Stimulated activated CD4-positive, alpha-beta T cell treated with anti-CD3 and anti-CD28 coated beads, TNF-alpha, amount 100 ng/mL, for 48 hours (primary cell): ENCODE measurements at places on chromosomes 6 and 20.

- DNase-seq: no peak
Measured at GRCh38 chr6:25774120-25774715, 19.7 kb downstream of the SLC17A4 start.

DNA sequence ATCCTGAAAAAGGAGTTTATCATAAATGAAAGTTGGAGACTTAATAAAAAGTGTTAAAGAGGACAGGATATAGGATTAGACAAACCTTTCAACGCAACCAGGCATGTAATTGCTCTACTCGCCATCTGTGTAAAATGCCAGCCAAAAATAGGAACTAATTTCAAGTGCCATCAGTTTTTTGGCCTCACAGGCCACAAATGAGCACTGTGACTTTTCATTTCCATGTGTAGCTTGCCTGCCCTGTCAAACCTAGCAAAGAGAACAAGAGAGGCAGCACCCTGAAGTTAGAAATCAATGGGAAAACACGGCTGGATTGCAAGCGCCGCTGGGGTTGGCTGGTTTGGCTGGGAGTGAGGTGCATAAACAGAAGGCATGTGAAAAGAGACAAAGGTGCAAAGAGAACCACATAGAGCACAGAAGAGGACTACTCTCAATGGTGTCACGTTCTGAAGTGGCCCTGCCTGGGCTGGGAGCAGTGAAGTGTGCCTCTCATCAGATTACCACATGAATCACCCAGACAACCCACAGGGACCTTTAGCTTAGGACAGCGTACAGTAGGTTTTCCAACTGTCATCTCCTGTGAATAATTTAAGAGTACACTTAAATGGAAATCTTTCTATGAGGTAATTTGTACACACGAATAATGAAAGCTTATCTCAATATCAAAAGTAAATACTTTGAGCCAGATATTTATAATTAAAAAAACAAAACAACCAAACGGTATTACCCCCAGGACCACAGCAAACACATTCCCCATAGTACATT lies 78.0 kb upstream of the NHSL1 start:
- no peak for DNase-seq

DNA sequence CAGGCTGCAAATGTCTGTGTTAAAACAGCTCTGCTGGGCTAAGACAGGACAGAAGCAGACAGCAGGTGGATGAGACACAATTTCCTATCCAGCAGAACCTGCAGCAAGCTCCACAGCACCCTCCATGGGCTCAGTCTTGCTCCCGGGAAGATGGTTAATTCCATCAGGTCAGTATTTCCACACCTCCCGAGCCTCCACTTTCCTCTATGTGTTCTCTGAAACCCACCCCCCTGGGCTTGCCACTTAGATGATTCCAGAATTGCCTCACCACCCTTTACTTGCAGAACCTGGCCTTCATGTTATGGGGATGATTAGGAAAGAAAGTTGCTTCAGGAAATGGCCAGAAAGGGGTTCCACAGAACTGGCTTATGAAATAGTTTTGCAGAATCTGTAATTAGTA lies 43.8 kb downstream of the ERMARD start:
- DNase-seq: no peak

DNA sequence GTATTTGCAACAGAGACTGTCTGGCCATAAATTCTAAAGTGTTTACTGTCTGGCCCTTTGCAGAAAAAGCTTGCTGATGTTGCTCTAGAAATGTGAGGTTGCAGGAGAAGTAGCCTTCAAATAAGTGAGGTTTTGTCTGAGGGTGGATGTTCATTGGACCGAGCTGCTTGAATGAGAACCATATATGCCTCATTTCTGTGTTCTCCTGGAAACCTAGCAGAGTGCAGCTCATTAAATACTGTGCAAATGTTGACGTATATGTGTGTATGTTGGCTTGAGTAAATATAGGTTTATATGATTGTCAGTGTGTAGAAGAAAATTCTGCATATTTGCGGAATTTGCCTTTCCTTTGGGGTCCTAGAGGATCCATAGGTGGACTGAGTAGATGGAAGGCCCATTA lies 39.0 kb downstream of the CHMP4B start:
- no peak for DNase-seq
